CMK (cell line): ENCODE measurements at places on chromosomes 3 and 15.
A peak's percentile ranks its signal among the peaks of the same experiment; 100 is the strongest.

GRCh38 chr3:15558581-15558980 is 37.1 kb upstream of the COLQ start:
- DNase-seq: no peak

GRCh38 chr15:25058080-25058785 is 103.4 kb downstream of the SNRPN start:
- no peak for DNase-seq

DNA sequence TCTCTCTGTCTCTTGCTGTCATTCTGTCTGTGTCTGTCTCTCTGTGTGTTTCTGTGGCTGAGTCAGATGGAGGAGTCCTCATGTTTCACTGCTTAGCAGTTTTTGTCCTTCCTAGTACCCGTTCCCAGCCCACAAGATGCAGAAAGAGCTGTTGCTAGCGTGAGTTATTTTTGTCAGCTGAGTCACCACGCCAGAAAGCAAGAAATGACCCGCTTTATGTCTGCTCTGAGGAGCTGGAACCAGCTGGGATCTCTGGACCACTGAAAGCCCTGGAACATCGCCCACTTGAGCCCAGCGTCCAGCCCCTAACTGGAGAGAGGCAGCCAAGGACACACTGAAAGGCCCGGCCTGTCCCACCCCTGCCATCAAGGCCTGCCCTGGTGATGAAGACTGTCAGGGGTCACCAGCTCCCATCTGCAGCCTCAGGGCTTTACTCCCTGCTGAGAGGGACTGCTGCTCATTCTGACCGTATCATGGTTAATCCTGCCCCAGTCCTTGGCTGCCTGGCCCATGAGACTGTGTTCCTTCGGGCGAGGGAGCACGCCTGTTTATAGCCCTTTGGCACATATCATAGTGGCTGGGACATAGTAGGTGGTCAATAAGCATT is 101.7 kb upstream of the TPM1 start:
- no peak for DNase-seq

GRCh38 chr15:39511000-39511915 is 69.6 kb upstream of the THBS1 start:
- DNase-seq: no peak

GRCh38 chr3:20516311-20516710 is 330.3 kb upstream of the SGO1 start:
- DNase-seq: no peak

- no peak for DNase-seq
Measured at GRCh38 chr3:8550611-8551010, 49.0 kb downstream of the LMCD1 start.

DNA sequence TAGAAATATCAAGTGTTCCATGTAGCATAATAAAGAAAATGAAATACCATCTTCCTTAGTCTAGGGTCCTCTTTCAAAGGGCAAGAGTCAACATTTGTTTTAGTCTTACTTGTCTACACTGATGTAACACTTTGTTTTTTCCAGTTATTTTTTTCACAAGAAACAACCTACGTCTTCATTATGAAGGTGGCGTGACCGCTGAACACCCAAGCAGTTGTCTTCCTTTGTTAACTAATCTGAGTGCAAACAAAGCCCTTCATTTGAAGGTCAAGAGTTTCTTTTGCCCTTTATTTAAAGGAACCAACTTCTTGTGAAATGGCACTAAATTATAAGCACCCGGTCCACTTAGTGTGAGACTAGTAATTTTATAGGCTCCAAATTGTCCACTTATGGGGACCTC is 73.2 kb downstream of the CD47 start:
- DNase-seq: no peak

DNA sequence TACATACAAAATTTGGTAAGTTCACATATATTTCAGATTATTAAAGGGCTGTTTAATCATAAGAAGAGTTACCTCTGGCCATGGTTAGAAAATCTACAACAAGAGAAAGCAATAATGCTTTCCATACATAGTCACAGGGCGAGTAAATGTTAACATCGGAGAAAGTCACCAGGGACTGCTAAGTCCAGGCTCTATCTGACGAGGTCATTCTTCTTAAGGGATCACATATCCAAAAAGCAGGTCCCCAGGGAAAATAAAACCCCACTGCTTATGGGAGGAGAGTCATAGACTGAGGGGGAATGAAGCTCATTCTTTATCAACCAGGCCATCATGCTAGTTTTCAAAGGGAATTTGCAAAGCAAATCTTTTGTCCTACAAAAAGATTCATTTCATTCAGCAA is 3.1 kb downstream of the PCYT1A start:
- DNase-seq: no peak

- DNase-seq: no peak
Measured at GRCh38 chr3:114624571-114625181, 330.8 kb downstream of the TIGIT start.

DNA sequence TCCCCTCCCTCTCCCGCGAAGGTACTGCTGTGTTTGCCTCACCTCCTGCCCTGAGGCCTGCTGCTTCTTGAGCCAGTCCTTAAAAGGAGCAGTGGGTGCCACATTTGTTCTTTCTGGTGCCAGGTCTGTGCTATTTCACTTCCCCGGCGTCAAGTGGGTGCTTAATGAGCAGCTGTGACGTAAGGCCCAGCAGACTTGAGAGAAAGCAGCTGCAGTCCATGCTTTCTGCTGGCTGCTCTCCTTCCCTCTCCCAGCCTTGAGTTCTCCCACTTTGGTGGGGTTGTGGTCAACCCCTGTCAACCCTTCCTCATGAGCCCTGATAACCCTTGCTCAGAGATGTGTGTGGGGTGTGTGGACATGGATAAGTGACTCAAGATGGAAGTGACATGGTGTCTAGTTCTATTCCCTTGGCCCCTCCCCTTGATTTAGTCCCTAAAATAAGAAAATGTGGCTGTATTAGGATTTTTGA is 6.9 kb downstream of the INAFM2 start:
- DNase-seq: peak; percentile 73

GRCh38 chr15:60580650-60581376 is 101.9 kb upstream of the ICE2 start:
- DNase-seq: no peak

DNA sequence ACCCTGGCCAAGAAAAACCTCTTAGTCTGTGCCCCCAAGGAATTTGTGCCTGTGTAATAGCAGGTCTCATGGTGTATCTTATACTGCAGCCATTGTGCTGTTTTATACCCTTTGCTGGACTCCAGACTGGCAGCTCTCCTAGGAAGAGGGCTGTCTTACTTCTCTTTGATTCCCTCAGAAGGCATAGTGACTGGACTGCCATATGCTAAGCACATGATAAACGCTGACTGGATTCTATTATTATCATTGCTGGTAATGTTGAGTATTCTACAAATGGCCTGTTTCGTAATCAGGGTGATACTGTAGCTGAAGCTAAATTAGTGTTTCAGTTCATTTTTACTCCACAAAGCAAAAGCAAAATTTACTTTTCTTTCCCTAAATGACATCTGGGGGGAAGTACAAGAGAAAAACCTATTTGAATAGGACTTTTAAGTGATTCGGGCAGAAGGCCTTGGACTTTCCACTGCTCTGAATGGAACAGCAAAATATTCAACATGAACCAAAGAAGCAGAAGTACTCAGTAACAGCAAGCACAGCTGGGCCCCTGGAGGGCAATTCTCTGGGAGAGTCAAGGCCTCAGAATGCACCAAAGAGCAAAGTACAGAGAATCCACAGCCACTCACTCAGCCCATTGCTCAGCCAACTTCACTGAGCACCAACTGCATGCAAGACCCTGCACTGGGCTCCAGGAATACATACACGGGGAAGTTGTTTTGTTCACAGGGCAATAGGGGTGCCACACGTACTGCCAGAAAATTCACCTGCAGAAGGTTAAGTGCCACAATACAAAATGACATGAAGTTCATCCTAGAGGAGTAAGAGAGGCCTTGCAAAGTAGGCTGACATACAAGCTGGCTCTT is 7.9 kb upstream of the BCL2A1 start:
- DNase-seq: no peak

DNA sequence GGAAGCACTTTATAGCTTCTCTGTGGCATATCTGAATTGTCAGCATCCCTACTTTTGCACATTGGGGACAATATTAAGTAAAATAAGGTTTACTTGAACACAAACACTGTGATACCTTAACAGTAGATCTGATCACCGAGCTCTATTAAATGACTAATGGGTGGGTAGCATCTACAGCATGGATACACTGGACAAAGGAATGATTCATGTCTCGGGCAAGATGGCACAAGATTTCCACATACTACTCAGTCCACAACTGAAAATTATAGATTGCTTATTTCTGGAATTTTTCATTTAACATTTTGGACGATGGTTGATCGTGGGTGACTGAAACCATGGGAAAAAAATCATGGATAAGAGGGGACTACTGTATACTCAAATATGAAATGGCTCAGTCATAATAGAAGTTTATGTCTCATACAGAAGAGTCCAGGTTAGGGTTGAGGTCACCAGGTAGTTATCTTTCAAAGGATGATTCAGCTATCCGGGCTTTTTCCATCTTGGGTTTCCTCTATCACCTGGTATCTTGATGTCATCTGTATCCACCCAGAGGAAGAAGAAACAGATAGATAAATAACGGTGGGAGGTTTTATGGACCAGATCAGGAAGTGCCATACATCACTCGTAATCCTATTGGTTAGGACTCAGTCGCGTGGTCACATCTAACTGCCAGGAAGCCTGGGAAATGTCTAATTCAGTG is 320.0 kb upstream of the RARB start:
- no peak for DNase-seq

DNA sequence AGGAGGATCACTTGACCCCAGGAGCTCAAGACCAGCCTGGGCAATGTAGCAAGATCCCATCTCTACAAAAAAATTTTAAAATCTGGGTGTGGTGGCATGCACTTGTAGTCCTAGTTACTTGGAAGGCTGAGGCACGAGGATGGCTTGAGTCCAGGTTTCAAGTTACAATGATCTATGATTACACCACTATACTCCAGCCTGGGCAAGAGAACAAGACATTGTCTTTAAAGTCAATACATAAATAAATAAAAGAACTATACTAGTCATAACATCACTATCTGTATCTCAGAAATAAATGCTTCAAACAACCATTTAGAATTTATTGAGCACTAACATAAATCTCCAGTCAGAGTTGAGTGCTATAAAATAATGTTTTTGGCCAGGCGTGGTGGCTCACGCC is 8.5 kb upstream of the PHLDB2 start:
- DNase-seq: no peak

DNA sequence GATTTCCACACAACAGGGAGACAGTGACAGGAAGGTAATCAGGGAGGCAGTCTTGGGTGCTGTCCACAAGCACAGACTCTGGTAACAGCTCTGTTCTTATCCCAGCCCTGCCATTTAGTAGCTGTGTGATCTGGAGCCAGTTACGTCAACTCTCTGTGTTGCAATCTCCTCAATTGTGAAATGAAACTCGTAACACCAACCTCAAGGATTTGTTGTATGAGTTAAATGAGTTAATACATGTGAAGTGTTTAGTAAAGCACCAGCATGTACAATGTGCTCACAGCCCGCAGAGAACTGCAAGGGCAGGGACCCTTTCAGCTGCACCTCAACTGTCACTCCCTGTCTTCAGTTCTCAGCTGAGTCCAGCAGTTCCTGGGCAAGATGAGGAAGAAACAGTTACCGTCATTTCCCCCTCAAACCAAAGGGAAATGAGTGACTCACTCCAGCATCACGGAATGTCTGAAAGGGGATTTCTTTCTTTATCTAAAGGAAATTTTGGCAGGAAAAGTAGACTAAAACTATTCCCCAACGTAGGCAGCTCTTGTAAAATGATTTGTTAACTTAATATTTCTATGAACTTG is 39.9 kb upstream of the MB21D2 start:
- DNase-seq: no peak

DNA sequence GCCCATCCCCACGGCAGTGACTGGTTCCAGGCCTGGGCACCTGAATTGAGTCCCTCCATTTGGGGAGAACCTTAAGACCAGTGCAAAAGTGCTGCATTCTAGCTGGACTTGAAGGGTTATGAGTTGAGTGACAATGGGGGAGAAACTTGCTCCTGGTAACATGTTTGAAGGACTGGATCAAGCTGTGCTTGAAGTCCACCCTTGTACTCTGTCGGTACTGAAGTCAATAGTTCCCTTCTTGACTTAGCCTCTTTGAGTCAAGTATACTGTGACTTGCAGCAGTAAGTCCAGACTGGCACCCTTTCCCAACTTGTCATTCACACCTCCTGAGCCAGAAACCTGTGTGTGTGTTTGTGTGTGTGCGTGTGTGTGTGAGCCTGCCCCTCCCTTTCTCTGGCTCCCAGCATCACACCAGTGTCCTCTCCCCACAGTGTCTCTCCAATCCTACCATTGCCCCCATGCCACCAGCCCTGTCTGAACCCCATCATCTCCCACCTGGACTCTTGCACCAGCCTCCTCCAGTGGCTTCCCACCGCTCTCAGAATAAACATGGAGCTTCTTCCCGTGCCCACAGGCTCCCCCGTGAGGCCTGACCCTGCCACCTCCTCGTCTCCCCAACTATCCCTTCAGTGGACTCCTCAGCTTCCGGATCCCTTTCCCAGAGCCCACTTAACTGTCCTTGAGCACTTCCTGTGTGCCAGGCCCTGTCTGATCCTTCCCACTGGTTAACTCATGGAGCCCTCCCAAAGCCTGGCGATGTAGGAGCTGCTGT is 10.2 kb upstream of the FBLN2 start:
- no peak for DNase-seq

DNA sequence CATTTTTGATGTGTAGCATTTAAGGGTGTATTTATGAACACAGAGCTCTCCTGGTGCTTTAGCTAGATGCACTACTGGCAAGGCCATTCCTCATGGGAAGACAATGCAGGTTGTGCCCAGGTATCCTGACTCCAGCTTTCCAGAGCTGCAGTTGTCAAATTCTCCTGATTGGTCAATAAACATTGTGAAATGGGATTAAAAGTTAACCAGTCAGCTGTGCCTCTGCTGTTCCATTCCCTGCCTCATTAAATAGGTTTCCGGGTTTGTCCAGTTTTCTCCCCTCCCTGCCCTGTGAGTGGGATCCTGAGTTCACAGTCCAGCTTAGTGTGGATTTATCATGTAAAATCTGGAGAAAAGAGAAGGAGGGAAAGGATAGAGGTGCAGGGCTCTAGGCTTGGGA is 207.3 kb downstream of the SQOR start:
- no peak for DNase-seq

DNA sequence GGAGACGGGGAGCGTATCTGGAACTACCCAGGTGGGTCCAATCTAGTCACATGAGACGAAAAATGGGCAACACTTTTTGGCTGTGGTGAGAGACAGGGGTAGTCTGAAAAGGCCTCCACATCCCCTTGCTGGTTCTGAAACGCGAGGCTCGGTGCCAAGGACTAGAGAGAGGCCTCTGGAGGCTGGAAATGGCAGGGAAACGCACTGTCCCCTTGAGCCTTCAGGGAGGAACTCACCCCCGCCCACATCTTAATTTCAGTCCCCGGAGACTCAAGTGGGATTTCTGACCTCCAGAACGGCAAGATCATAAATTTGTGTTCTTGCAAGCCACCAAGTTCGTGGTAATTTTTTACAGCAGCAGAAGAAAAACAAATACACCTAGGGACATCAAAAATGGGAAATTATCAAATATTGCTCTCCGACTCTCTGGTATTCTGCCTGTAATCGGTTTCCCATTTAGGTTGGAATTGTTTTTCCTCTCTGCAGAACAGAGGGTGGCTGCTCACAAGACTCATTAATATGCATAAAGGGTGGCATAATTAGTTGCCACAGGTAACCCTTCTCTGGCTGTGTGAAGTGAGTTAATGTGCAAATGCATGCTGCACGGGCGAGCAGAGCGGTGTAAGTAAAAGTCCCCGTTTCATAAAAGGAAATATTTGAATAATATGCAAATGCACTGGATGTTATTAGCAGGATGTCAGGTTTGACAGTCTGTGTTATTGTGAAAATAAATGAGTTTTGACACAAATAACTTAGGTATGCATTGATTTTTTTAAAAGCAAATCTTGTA is 185.7 kb downstream of the ARRDC4 start:
- no peak for DNase-seq
